ENCODE measurements at places on chromosomes 4 and X.

- no peak for DNase-seq
Measured at GRCh38 chrX:57918750-57919436, 8.6 kb upstream of the ZXDA start.

GRCh38 chrX:29872831-29873230, 342.5 kb upstream of the MAGEB2 start:
- DNase-seq: no peak

DNA sequence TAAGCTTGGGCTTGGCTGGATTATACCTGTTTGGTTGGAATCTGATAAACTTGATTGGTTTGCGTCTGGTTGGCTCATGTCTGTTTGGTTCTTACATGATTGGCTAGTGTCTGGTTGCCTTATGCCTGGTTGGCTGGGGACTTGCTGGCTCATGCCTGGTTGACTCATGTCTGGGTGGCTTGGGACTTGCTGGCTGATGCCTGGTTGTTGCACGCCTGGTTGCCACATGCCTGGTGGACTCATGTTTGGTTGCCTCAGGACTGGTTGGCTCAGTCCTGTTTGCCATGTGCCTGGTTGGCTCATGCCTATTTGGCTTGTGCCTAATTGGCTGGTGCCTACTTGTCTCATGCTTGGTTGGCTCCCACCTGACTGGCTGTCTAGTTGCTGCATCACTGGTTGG, 104.5 kb downstream of the APOOL start:
- DNase-seq: no peak

- no peak for DNase-seq
Measured at GRCh38 chr4:169249214-169249973, 21.4 kb downstream of the SH3RF1 start.

DNA sequence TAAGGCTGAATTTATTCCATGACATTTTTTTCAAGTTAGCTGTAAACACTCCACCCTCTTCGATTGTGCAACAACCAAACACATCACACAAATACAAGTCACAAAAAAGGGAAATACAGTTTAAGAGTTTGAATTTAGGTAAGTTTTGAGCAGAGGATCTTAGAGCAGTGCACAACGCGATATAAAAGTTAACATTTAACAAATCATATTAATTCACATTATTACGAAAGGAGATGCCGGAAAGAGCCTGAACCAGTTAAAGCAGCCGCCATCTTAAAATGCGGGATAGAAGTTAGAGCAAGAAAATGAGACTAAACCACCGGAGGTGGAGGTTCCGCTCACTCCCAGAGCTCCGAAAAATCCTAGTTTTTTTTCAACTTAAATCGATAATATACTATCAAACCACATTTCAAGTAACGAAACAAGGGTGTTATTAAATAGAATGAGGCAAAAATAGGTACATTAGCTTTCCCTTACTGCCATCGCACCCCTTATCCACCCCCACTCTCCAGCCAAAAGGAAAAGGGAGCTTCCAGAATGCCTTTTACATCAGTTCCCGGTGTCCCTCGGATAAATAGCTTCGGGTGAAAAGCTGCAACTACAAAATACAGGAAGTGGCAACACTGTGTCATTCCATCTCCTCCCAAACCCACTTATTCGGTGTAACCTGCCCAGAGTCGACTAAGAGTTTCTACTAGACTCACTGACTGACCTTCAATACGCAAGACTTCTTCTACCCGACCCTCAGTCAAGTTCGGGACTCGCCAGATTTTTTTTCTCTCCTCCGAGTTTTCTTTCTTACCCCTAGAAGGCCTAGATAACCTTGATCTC, 1.9 kb downstream of the UBE2D3 start:
- DNase-seq: peak; percentile 11

DNA sequence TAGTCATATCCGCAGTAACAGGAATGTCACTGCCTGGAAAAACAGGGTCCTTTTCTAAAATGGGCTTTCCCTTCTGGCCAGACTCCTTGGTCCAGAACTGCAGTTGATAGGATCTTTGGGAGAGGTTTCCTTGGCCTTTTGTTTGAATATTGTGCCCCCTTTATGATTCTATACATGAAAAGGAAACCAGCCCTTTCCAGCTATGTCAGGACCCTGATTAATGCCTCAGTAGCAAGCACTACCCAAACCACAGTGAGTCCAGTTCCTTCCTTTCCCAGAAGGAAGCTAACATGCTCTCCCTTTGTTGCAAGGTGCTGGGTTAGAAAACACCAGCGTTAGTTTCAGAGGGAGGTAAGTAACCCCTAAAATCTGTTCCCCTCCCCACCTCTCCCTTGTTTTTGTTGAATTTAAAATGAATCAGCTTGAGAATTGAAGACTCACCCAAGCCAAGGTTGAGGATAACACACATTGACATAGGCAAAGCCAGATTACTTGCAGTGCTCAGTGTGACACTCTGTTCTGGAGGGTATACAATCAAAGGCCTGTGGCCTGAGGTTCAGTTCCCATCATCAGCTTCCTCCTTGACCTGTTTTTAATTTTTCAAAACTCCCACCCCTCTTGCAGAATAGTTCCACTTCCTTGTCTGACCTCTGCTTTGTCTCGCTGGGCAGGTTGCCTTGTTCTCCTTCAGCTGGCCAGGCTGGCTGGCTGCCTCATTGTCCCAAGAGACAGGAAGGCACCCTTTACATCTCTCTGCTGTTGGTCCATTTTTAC, 87.6 kb upstream of the PLAC1 start:
- DNase-seq: no peak

DNA sequence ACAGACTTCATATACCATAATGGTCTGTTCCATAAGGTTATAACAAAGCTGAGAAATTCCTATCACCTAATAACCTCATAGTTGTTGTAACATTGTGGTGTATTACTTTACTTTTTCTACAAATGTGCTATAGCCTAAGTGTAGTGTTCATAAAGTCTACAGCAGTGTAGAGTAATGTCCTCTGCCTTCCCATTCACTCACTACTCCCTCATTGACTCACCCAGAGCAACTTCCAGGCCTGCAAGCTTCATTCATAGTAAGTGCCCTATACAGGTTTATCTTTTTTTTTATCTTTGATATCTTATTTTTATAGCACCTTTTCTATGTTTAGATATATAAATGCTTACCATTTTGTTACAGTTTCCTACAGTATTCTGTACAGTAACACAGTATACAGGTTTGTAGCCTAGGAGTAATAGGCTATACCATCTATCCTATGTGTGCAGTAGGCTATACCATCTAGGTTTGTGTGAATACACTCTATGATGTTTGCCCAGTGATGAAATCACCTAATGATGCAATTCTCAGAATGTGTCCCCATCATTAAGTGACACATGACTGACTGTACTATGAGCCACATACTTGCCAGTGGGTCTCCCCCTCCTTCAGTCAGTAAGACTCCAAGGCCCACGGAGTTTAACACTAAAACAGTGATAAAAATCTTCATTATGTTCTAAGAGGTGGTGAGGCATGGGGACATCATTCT, 299.9 kb downstream of the UNC5C start:
- no peak for DNase-seq

- DNase-seq: no peak
Measured at GRCh38 chr4:96073461-96073860, 233.6 kb downstream of the PDHA2 start.

- no peak for DNase-seq
Measured at GRCh38 chr4:146076081-146076480, 99.4 kb upstream of the LSM6 start.

DNA sequence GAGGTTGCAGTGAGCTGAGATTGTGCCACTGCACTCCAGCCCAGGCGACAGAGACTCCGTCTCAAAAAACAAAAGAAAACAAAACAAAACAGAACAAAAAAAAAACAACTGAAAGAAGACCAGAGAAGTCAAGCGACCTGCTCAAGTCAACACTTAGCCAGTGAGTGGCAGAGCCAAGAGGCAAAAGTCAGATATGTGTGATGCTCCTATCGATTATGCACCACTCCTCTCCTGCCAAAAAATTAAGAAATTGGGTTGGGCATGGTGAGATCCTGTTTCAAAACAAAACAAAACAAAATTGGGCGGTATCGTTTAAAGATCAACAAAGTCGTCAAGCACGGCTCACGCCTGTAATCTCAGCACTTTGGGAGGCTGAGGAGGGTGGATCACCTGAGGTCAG, 137.7 kb downstream of the PDS5A start:
- DNase-seq: no peak

DNA sequence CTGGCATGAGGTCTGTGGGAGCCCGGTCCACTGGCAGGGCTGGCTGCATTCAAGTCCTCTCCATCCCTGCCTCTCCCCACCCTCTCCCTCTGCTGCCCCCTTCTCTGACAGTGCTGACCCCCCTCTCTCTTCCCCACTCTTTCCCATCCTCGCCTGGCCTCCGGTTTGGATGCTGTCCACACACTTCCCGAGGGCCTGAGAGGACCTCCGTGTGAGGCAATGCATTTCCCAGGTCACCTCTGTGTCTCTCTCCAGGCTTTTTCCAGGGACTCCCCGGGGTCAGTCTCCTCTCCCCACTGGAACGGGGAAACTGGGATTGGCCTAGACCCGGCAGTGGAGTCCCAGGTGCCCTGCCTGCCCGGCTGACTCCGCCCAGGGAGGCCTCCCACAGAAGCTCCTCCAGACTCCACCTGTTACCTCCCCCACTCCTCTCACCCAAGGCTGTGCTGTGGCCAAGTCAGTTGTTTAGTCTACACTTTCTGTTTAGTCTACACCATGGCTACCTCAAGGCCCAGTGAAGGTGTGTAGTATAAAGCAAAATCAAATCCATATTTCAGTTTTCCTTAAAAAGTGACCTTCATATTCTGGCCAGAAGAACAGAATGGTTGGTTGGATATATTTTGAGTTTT, 146.8 kb downstream of the PTTG2 start:
- DNase-seq: no peak

GRCh38 chr4:52883707-52884669, 21.9 kb downstream of the RASL11B start:
- no peak for DNase-seq

DNA sequence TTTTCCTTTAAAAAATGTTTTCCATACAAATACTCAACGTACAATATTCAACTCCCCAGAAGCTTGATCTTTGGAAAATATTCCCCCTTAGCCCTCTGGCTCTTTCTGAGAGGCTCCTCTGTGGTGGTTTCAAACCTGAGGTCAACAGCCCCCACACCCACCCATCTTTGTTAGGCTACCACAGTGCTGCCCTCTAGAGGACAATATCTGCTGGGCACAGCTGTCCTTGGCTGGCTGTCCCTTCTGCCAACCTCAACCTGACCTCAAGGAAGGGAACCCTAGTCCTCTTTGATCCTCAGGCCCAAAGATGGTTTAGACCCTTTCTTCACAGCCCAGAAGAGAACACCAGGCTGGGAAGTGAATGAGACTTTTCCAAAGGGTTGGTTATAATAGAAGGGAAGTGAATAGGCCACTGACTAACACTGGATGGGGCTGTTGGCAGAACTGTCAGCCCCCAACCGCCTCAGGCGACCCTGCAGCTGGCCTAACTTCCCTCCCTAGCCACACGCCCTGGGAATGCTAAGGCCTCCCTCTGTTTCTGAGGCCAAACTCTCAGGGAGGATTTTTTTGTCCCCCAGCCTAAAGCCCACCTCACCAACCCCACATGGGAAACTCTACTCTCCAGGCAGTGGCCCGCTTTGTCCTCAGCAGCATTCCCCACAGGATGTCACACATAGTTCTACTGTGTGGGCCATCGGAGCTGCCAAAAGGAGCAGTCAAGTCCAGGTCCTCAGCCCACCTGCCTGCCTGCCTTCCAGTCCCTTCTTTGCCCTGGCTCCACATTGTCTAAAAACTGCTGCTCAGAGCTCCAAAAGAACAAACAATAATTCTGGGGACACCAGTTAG, 34.3 kb downstream of the NYX start:
- DNase-seq: no peak

DNA sequence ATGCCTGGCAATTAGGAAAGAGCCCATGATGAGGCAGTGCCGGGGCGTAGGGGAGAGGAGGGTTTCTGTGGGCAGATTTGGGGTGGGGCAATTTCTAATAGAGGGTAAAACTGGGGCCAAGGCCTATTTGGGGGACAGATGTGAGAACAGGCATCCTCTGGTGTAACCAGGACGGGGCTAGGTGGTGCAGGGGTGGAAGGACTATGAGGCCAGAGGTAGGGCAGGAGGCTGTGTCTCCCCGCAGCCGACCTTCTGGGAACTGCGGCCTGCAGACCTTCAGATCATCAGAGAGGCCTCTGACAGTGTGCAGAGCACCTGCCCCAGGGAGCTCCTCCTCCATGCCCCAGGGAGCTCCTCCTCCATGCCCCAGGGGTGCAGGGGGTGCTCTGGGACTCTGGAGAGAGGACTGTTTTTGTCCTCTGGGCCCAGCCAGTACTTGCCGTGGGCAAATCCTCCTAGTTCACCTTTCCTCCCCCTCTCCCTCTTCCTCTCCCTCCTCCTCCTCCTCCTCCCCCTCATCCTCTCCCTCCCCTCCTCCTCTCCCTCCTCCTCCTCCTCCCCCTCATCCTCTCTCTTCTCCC, 101.9 kb downstream of the SORCS2 start:
- DNase-seq: no peak

- no peak for DNase-seq
Measured at GRCh38 chr4:35818520-35818919, 425.8 kb downstream of the ARAP2 start.

DNA sequence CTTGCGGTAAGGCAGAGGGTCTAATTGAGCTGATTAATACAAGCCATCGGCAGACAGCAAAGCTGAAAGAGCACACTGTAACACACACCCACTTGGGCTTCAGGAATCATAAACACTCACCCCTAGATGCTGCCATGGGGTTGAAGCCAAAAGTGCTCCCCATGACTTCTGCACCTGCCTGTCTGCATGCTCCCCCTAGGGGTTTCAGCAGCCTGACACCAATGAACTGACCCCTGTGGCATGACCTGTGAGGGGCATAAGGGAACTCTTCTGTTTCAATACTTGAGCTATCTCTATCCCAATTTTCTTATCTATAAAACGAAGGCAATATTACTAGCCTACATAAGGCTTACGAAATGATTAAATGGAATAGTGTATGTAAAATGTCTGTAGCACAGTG, 23.0 kb upstream of the IL13RA2 start:
- DNase-seq: no peak

- no peak for DNase-seq
Measured at GRCh38 chr4:76305033-76305687, 1.4 kb upstream of the STBD1 start.

DNA sequence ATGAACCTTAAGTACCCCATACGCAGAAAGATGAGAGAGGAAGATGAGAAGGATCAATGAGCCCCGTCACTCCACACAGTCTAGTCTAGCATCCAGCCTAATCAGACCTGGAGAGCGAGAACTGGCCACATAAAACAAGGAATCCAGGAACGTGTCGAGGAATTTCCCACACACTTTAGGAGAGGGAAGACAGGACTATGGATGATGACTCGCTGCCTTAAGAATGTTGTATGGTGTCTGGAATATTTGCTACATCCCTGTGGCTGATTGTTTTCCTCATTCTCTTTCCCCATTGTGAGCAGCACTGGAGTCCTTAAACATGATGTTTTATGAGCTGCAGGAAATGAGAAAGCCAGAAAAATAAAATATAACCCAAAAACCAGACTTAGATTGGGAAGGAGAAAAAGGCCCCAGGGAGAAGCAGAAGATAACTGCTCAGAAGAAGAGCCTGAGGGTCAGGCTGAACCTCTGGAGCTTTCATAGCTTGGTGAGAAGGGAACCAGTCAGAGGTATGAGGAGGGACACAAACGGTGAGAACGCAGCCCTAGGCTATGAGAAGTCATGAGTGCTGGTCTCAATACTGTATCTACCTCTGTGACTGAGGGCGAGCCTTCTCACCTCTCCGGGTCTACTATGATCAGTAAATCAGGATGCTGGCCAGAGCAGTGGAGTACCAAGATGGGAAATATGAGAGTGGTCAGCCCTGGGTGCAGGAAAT, 139.5 kb upstream of the NOCT start:
- no peak for DNase-seq

GRCh38 chr4:1939664-1940509, 68.7 kb downstream of the NSD2 start:
- no peak for DNase-seq

GRCh38 chrX:27751976-27752375, 55.8 kb upstream of the MAGEB10 start:
- no peak for DNase-seq
